ENCODE measurements at places on chromosomes 6 and 20. TPM values are rescaled to one million over a fixed set of nuclear protein-coding genes. Genes with fewer than 3 reads are reported as not detected.

DNA sequence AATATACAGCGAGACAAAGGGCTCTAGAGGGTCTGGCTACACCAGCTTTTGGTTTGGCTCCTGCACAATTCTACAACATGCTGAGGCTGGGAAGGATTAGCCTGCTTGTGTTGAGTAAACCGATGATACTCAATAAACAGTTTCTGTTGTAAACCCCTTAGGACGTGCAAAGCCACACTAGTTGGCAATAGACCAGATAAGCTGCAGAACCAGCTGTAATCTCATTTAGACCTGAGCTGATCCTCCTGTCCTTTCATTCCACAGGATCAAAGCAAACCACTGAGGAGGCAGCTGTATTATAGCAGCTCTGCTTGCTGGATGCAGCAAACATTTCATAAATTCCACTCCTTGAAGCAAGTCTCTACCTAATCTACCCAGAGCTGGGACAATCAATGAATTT is 79.7 kb downstream of the MMS22L start:
- DNase-seq = no peak

DNA sequence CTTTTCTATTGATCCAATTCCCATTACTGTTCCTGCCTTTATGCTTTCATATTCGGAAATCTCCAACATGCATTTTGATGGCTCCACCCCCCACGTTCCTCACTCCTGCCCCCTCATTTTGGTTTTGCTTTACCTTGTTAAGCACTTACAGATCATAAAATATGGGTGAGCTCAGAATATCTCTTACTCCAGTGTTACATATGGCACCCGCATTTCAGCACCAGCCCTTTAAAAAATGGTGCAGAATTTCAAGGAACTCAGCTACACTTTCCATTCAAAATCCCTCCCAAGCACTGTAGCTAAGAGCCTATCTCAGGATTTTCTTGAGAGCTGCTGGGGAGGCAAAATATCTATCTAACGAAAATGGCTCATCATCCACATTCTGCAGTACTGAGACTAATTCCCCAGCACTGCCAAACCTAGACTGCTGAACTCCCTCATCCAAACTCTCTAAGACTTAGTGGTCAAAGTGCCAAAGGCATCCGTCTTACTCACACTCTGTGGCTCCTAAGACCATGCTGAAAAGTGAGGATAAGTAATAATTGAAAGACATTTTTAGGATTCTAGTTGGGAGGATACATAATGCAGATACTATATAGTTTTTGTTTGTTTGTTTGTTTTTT is 7.8 kb downstream of the SGK1 start:
- DNase-seq = no peak

DNA sequence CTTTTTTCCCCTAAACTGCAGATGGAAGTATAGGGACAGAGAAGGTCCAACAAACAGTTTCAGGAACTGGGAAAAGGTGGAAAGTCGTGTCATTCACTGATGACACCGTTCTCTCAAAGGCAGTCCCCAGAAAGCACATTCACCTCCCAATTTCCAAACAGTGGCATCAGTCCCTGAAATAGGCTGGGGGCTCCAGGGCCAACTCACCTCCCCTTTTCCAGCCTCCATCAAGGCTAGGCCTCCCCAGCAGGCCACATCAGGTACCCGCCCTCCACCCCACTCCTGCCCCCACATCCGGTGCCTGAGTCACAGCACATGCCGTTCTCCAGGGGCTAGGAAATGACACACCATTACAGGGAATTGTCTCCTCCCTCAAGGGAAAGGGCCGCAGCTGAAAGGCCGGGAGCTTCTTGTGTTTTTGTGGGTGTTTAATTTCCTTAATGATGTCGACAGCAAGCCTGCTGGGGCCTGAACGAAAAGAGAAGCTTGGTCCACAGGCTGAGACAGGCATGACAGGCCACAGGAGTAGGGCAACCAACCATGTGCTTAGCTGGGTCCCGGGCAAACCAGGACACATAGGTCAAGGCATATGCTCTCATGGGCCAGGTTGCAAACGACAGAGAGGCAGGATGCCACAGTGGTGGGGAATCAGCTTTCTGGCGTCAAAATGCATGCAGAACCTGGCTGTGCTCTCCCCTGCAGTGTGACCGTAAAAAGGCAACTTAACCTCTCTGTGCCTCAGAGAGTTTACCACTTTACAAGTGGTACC is 39.2 kb downstream of the ZMYND8 start:
- DNase-seq = peak; percentile 95

GRCh38 chr6:144338951-144339700 is 54.0 kb downstream of the UTRN start:
- DNase-seq = no peak

- DNase-seq = no peak
These were observed 272.0 kb downstream of the PACRG start for GRCh38 chr6:162999575-163000285.

DNA sequence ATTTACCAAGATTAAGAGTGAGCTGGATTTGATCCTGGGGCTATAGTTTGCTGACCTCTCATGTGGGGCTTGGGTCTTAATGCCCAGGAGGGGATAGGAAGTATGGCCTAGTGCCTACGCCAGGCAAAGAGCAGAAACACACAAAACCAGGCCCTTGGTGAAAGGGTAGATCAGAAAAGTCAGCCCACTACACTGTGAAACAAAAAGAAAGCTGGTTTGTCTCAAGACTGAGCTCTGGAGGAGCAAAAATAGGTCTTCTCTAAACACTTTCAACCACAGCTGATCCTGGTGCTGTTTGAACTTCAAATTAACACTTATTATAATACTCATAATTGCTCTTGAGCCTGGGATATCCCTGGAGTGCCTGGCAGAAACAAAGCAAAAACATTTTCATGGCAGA is 75.1 kb upstream of the MAP7 start:
- no peak for DNase-seq

DNA sequence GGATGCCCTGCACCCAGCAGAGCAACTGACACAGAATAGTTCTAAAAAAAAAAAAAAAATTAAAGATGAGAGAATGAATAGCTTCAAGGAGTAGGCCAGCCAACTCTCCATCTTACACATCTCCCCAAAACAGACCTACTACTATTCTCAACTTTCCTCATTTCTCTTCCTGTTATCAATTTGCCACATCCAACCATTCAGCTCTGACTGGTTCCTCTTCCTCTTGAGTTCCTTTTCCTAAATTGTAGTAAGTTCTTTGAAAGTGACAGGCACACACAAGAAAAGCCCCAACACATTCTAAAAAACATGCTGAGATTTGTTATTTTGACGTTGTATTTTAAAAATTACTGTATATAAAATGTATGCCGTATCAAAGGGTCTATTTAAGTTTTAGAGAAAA is 117.2 kb downstream of the PDSS2 start:
- DNase-seq = no peak

GRCh38 chr6:138527411-138528088 is 28.3 kb upstream of the NHSL1 start:
- no peak for DNase-seq

DNA sequence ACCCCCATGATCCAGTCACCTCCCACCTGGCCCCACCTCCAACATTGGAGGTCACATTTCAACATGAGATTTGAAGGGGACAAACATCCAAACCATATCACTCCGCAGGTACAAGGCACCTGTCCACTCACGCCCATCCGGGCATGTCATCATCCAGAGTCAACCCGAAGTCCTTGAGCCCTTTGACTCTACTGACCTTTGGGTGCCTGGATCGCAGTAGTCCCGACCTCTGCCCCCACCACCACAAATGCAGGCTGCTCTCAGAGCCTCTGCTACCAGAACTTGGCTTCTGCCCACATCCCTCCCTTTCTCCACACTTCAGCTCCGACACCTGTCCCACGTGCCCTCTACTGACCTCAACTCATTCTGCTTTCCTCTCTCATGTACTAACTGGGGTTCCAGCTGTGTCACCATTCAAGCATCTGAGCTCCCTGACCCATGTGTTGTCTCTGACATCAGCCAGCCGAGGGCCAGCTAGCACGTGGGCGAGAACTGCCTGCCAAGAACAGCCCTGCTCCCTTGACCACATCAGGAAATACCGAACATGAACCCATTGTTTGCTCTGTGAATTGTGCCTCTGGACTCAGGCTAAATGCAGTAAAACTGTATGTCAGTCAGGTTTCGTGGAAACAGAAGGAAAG is 498.3 kb upstream of the SULF2 start:
- no peak for DNase-seq

DNA sequence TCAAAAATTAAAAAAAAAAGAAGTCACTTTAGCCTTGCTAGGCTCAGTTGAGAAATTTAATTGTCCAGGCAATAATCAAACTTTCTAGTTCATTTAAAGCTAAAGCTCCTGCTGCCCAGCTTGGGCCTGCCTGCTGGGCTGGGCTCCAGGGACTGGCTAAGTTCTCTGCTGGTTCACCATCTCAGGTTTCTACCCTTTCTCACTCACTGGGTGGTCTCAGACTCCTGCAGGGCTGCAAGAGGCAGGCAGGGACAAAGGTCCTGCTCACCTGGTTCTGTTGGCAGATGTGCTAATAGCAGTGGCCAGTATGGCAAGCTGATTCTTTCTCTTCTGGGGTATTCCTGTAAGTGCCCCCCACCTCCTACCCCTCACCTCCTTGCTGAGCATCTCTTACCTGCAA is 21.2 kb upstream of the RTF2 start:
- no peak for DNase-seq

- no peak for DNase-seq
These were observed 89.6 kb downstream of the AIG1 start for GRCh38 chr6:143150281-143150680.

GRCh38 chr20:23079016-23079351 is 7.1 kb downstream of the CD93 start:
- no peak for DNase-seq

Gene COL19A1
- 0.14 TPM for total RNA-seq

Gene PKIB
- total RNA-seq = 0.37 TPM

Gene SLCO4A1
- 15.2 TPM for total RNA-seq

Gene DLL1
- 9.6 TPM for total RNA-seq

Gene ZC3H12D
- total RNA-seq = 2.2 TPM
